ENCODE measurements at places on chromosomes 13 and 19. TPM values are rescaled to one million over a fixed set of nuclear protein-coding genes. Genes with fewer than 3 reads are reported as not detected.

ARHGAP33 gene
- total RNA-seq = 3.6 TPM

KRTDAP gene
- not detected for total RNA-seq

PSG4 gene
- total RNA-seq = not detected

OR10H1 gene
- not detected for total RNA-seq

SIAH3 gene
- not detected for total RNA-seq

EFNA2 gene
- 8.6 TPM for total RNA-seq

DIAPH3 gene
- total RNA-seq = 0.15 TPM

ZNF667 gene
- total RNA-seq = 0.63 TPM
